ENCODE measurements at places on chromosomes 7 and 10.

DNA sequence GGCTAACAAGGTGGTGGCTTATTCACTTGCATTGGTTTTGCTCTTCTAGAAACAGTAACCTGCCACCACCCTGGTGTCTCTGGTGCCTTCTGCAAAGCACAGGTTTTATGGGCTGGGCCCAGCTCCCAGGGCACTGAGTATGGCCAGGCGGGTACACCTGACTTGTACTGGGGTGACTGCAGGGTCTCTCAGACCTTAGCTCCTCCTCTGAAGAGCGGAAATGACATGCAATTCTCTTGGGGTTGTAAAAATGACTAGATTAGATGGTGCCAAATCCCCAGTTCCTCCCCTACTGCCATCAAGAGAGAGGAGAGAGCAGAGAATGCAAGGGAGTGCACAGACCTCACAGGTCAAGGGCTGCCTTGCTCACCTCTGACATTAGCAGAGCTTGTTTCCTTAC, 14.7 kb downstream of the ESYT2 start:
- no peak for DNase-seq

- DNase-seq, result no peak
These were observed 367.8 kb upstream of the NUPR2 start for GRCh38 chr7:56483861-56484550.

- DNase-seq, result peak; percentile 7
These were observed 113.7 kb downstream of the CDK14 start for GRCh38 chr7:90709501-90710465.

DNA sequence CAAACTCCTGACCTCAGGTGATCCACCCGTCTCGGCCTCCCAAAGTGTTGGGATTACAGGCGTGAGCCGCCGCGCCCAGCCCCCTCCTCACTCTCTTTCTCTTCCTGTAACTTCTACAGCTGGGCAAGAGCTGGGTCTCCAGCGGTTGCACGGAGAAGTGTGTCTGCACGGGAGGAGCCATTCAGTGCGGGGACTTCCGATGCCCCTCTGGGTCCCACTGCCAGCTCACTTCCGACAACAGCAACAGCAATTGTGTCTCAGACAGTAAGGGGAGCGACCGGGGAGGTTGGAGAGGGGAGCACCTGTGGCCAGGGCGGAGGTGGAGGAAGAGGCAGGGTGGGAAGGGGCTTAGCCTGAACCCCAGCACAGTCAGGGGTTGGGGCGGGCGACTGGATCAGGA, 41.4 kb downstream of the EPHB4 start:
- DNase-seq, result peak; percentile 40

- DNase-seq, result no peak
These were observed 49.1 kb downstream of the SRPK2 start for GRCh38 chr7:105339404-105340323.

DNA sequence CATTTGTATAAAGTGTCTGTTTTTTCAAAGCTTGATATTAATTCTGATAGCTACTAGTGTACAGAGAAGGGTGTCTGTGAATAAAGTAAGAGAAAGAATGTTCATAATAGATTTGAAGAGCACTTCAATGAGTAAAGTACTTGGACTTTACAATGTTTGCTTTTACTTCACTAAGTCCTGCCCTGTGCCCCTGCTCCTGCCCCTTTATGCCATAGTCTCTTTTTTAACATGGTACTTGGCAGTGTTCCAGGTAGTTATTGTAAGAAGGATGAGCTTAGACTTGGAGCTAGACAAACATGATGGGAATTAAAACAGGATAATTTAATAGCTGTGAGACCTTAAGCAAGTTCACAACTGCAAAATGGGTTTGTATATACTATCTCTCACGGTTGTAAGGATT, 41.0 kb downstream of the ZEB1 start:
- DNase-seq, result no peak

DNA sequence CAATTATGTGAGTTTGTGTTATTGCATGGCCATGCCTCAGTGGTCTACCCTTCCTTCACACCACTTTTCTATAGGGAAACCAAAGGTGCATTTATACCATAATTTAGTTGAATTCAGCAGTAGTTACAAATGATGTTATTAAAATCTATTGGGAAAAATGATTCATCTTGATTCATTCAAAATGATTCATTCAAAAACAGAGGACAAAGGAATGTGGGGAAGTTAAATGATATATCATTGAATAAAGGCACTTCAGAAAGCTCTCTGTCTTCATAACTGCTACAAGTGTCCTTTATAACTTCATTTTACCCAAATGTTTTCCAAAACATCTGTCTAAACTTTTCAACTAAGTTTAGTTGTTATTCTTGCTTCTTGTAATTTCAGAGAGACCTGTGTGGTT, 722.9 kb downstream of the GRM8 start:
- no peak for DNase-seq

- DNase-seq, result no peak
These were observed 279.7 kb downstream of the USP6NL start for GRCh38 chr10:11331726-11332125.

DNA sequence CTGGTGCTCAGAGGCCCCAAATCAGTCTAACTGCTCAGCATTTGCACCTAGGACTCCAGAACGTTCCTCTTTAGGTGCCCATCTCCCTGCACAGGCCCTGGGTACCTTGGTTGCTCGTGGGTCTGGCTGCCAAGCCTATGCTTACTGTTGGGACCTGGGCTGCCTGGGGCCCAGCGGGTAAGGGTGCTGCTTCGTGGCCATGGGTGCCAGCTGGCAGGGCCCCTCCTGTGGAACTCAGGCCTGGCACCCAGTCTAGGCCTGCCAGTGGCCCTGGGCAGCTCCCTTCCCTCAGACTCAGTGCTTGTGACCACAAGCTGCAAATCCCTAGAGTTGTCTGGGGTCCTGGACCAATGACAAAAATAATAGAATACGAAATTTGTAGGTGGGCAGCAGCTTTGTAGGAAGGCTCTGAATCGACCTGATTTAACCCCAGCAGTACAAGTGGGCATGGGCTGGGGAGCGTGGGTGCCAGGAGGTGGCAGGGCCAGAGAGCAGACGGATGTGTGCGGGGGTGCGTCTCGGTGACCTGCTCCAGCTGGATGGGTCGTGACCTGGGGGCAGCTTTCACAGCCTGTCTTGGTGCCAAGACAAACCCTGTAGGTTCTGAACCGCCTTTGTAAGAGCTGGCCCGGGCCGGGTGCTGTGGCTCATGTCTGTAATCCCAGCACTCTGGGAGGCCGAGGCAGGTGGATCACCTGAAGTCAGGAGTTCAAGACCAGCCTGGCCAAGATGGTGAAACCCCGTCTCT, 69.7 kb downstream of the MKI67 start:
- no peak for DNase-seq

GRCh38 chr10:114002422-114002821, 41.2 kb upstream of the ADRB1 start:
- no peak for DNase-seq

DNA sequence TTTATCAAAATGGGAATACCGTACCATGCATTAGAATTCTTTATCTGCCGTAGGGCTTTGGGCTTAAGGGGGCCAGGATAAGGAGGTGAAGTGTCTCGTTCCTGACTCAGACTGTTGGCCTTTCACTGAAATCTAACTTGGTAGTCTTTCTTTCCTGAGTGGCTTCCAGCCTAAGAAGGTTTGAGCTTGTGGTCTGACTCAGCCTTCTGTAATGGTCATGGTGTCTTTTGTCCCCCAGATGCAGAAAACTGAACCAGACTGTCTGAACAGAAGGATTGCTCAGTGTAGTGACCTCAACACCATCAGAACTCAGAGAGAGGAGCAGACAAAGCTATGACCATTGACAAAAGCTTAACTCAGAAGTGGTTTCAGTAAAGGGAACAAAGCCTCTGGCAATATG, 39.5 kb downstream of the WNT2 start:
- DNase-seq, result peak; percentile 5

DNA sequence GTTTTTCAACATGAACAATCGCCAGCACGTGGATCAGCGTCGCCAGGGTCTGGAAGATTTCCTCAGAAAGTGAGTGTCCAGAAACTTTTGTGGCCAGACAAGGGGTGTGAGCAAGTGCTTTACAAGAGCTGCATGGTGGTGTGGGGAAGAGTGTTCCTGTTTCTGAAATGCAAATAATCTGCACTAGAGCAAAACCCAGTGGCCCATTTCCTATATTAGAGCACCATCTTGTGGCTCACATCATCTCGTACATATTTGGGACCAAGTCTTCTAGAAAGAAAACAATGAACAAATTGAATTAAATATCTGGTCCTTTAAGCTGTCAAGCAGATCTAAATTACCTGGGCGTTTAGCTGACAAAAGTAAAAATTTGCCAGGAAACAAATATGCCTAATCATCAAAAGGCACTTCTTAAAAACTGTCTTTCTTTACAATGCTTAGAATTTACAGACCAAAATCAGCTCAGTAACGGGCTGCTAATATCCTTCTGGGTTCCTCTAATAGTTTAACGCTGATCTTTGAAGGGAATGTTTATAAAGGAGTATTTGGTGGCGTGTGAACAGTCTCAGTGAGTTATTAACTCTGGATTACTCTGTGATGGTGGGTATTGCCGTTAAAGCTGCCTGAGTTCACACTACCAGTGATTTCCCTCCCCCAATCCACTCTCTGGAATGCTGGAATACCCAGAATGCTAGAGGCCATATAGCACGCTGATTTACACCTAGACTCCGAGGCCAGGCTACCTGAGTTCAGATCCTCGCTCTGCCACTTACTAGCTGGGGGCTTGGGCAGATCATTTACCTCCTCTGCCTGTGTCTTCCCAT, 73.6 kb downstream of the SNX10 start:
- peak; percentile 58 for DNase-seq

- peak; percentile 80 for DNase-seq
These were observed 38.9 kb downstream of the HK1 start for GRCh38 chr10:69317175-69317604.

DNA sequence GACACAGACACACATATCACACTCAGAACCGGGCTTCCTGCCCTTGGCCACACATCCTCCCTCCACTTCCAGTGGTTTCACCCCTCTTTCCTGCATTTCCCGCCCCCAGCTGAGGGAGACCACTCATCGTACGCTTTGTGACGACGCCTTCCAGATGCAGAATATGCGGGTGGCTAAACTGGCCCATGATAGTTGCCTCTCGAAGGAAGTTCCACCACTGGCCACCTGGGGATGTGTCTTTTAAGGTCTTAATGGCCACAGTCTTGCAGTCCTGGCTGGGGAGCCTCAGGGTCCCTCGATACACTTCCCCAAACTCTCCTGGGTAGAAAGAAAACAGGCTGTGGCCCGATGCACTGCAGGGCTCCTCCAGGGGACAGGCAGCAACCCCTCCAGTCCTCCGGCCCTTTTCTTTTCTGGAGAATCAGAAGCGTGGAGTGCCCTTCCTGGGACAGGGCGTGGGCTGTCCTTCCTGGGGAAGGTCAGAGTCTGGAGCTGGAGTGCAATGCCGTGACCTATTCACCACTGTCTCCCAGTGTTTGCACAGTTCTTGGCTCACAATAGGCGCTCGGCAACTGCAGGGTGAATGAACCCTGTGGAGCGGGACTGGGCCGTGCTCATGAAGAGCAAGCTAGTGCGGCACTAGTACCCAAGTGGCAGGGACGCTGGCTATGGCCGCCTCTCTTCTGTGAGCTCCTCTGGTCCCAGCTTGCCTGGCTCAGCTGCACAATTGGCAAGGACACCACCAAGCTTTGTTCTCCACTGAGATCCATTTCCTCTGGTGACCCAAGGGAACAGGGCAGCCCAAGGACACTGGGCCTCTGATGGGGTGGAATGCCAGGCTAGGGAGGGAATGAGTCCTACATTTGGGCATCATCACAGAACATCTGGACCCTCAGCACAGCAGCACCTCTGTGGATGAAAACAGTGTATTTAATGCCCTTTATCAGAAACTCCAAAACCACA, 13.2 kb downstream of the EPHA1 start:
- no peak for DNase-seq

- no peak for DNase-seq
These were observed 174.5 kb upstream of the HDAC9 start for GRCh38 chr7:18320971-18321567.

DNA sequence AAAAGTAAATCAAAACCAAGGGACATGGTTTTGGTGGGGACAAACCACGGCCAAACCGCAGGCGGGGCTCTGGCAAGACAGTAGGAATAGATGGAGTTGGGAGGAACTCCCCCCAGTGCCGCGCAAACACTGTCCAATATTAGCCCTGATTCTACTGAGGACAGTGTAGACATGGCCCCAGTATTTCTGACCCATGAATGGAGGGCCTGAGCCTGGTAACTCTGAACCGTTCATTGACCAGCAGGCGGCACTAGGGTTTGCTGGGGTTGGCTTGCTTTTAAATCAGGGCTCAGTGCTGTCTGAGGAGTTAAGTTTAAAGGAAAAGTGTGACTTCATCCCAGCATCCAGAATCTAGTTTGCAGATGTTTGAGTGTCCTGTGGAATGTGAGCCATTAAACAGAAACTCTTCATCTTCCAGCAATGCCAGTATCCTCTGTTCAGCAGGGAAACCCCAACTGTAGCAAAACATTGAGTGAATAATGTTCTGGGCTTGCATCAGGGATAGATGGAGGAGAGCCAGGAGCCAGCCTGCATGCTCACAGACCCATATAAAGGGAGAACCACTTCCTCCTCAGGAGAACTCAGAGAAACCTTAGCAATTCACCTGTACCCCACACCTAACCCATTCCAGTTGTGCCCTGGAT, 147.4 kb upstream of the PRSS58 start:
- no peak for DNase-seq

DNA sequence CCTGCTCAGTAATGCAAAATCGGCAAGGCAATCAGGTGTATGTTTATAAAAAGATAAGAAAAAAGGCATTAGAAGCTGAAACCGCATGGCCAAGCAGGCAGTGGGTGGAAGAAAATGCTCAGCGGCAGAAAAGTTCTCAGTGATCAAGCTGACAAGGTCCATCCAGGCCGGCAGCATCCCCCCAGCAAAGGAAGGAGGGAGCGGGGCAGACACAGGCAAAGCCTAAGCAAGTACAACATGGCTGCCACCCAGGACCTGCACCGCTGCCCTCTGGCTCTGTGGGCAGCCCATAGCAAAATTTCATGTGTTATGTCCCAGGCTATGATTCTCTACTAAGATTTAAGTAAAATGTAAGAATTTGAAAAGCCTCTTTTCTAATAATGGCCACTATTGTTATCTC, 45.4 kb downstream of the MRPS24 start:
- no peak for DNase-seq

DNA sequence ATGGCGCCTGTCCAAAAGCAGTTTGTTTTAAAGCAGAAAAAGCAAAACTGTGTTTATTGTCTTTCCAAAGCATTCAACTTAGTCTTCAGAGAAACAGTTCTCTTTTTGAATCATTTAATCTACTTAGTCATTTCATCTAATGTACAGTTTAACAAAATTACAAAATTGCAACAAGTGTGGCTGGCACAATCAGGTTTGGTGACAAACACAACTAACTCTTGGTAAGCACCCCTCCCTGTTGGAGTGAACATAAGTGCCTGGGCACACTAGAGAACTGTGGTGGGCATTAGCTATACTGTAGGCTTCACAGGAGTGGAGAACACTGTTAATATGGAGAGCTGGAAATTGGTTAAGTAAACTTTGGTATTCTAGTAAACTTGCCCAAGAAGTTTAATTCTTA, 6.9 kb downstream of the CREM start:
- DNase-seq, result no peak

DNA sequence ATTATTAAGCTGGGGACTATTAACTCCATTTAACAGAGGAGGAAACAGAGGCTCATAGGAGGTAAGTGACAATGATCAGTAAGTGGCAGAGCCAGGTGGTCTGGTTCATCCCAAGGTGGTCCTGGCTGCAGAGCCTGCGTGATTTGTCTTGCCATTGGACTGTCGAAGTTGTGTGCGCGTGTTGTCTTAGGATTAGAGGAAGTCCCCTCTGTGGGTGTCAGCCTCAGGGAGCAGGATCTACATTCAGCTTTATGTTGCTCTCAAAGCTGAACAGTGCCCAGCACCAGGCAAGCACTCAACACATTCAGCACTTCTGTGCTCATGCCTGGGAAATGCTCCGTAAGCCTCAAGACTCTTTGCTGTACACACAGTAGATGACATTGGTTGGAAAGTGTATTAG, 139.5 kb downstream of the HERPUD2 start:
- no peak for DNase-seq

All from ELF-1 (cell line).